ENCODE measurements at places on chromosomes 13 and 19. TPM values are rescaled to one million over a fixed set of nuclear protein-coding genes. Genes with fewer than 3 reads are reported as not detected.
A peak's percentile ranks its signal among the peaks of the same experiment; 100 is the strongest.

Gene KLK15
- total RNA-seq = not detected

GRCh38 chr13:41658057-41658661, 200.8 kb downstream of the RGCC start:
- no peak for DNase-seq

DNA sequence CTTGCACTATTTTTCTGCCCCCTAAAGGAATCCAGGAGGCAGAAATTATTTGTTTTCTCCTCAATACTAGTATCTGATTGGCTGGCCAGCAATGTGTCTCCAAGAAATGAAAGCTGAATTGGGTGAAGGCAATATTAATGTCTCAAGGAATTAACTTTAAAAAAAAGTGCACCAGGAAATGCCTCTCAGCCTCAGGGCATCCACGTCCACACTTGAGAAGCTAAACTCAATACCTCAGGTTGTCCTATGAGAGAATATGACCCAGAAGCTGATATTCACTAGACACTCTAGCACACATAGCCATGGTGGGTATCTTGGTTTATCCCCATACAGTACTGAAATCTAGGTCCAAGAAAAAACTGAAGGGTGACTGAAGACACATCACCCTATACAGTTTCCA, 2.1 kb downstream of the ZNF91 start:
- no peak for DNase-seq

DNA sequence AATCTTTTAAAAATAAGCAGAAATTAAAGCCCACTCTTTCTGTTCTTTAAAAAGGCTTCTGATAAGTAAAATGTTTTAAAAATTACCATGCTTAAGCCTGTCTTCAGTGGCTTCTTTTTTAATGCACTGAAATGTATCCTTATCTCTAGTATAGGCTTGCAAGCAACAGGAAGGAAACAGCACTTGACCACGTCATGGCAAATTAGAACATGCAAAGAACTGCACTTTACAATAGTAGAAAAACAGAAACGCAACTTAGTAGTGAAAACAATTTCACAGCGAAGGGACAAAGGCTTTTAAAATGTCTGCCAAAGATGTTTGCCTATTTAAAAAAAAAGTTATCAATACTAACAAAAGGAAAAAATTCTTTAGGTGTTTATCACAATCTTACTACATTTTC, 36.3 kb downstream of the ELF1 start:
- DNase-seq = no peak

Gene CYP2A6
- total RNA-seq = not detected

DNA sequence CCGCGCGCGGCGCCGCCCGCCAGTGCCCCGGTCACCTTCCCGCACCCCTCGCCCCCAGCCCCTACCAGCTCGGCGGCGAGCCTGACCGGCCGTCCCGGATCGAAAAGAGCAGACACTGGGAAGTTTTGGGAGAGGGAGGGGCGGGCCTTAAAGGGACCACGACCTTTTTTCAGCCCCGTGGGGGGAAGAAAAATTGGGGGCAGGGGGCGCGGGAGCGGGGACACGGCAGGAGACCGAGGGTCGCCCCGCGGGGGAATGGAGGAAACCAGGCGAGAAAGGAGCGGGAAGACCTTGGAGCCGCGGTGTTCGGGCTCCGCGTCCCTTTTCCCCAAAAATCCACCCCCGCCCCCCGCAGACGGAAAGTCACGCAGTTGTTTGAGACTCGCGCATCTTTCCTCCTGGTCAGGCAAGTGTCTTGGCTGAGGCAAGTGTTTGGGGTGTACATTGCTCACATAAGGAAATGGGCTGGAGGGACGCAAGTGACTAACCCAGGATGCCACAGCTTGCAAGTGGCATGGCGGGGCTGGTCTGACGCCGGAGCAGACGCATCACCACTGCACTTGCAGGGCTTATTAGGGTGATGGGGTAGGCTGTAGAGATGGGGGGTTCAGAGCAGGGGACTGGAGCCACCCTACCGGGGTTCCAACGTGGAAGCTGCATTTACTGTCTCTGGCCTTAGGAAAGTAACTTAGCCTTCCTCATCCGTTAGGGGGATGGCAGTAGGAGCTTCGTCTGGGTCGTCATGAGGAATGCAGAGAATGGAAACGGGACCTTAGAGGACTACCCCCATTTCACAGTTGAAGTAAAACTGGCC, 2.7 kb upstream of the HNRNPL start:
- peak; percentile 60 for DNase-seq

GRCh38 chr13:76929320-76929719, 19.0 kb upstream of the ACOD1 start:
- no peak for DNase-seq

DNA sequence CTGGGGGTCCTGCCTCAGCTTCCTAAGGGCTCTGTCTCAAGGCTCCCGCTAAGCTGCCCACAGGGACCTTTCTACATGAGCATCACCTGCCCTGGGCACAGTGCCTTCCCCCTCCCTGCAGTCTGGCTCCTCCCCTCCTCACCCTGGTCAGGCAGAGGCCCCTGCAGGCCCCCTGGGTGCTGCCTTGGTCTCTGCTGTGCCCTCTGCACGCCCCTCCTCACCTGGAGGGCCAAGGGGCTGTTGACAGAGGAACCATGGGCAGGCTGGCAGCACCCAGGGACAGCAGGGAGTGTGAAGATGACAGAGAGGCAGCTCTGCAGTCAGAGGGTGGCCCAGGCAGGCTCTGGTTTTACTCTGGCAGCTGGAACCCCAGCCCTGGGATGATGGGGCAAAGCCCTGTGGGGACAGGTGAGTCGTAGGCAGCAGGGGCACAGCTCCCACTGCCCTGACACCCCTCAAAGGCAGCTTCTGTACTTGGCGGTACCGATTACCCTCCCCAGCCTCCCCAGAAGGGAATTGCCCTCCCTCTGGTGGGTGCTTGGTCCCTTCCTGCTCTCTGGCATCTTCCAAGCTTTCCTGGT, 43.1 kb downstream of the SUGP2 start:
- DNase-seq = no peak

DNA sequence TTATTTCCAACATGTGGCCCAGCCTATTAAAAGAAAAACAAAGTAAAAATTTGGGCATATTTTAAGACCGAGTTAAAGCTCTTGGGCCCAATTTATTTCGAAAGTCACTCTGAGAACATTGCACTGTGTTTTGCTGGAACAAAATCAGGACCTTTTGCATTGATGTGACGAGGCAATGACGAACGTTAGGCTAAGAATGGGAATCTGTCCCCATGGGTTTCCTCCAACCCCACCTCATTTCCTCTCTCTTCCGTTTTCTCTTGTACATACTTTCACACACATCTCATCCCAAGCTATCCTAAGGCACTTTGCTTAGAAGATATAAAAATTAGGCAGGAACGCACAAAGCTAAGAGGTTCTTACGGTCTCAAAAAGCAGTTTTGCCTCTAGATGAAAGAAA, 22.1 kb downstream of the EDNRB start:
- DNase-seq = no peak

DNA sequence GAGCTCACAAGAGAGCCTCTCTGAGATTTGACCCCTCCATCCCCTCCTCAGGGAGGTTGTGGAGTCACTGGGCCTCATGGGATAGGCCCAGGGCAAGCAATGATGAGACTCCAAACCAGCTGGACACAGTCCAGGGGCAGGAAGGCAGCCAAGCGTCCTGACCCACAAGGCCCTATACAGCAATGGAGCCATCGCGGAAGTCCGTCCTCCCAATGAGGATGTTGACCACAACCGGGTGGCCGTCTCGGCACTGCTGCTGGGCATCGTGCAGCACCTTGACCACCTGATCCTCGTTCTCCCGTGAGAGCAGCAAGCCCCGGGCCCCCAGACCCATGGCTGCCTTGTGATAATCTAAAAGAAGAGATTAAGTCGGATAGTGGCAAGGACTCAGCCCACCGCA, 7.9 kb downstream of the SYDE1 start:
- no peak for DNase-seq

Gene CLIP3
- 8.2 TPM for total RNA-seq

GRCh38 chr19:42366673-42367072, 23.4 kb downstream of the CNFN start:
- no peak for DNase-seq

Gene TBCB
- total RNA-seq = 250 TPM

Gene ZNF761
- total RNA-seq = 17.9 TPM

Gene B3GNT8
- not detected for total RNA-seq

Gene NFIX
- 0.06 TPM for total RNA-seq

DNA sequence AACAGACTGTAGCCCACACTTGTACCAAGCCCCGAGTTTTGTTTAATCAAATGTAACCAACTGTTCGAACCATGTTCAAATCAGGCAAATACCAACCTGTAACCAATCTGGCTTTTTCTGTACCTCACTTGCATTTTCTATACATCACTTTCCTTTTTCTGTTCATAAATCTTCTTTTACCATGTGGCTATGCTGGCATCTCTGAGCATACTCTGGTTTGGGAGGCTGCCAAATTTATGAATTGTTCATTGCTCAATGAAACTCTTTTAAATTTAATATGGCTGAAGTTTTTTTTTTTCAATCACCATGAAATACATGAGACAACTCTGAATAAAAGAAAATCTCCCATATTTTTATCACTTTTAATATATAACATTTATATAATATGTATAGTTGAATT, 256.1 kb downstream of the SLITRK6 start:
- no peak for DNase-seq

DNA sequence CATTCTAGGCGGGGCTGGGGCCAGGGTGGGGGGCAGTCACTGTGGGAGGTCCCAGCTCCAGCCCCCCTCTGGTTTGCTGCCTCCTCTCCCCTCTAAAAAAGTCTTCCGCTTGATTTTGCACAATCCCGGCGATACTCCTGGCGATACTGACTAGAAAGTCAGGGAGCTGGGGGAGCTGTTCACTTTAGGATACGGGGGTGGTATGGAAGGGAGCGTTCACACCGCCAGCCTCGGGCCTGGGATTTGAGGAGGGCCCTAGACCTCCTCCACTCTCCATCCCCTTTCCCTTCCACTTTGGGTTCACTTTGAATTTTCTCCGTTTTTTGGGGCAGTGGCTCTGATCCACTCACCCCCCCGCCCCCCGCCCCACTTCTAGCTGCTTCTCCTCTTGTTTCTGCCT, 35.0 kb downstream of the KEAP1 start:
- peak; percentile 44 for DNase-seq

Gene FXYD3
- not detected for total RNA-seq

DNA sequence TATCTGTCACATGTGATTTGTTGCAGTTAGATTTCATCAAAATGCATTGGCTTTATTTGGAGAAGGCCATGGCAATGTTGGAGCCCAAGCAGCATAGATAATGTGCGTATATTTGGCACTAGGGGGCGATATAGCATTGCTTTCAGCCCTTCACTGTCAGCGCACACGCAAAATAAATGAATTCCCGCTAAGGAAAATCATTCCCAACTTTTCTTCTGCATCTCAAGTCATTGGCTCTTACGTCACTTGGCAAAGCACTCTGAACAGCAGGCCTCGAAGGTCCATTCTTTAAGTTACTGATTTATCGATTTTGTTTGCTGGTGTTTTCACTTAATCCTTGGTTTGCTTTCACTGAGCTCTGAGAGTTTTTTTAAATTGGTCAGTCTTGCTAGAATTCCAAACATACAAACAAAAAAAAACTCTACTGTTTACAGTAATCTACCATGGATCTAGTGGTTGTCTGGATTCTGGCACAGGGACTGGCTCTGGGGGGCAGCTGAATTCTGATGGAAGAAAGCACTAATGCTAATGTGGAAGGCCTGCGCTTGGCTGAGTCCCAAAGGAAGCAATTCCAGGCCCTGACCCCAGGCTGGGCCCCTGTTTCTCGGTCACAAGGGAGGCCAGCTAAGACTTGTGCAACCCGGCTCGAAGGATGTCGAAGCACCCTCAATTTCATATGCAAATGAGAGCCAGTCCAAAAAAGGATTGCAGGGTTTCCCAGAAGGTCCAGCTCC, 97.7 kb upstream of the IPO5 start:
- DNase-seq = peak; percentile 88

DNA sequence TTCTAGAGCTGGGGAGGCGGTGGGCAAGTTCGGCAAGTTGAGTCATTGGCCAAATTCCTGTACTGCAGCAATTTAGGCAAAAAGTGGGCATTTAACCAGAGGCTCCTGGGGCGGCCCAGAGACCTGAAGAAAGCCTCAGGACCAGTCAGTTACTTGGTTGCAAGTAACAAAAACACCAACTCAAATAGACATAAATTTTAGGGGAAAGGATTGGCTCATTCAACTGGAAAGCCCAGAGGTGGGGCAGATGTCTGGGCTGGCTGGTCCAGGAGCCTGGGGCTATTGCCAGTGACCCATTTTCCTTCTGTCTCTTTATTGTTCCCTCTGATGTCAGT, 97.1 kb downstream of the SIPA1L3 start:
- DNase-seq = no peak

DNA sequence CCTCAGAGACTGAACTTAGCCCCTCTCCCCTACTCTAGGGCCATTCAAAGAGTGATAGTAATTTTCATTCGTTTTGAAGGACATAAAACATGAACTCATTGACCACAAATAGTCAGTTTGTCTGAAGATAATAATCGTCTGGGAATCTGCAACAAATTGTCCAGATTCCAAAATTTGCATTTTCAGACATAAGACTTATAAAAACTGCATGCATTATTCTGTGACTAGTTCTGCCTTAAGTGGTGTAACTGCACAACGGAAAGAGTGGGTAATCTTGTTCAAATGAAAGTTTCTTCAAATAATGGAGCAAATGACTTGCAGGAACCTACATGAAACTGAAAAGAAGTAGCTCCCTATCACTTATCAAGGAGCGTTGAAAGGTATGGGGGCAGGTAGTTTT, 8.4 kb downstream of the CSNK1A1L start:
- no peak for DNase-seq

All from neural progenitor cell (in vitro differentiated cells).